ENCODE measurements at places on chromosomes 11 and 22.

- DNase-seq = no peak
These were observed 29.7 kb downstream of the NFRKB start for GRCh38 chr11:129865701-129866100.

GRCh38 chr22:39148727-39149535, 3.5 kb downstream of the CBX7 start:
- DNase-seq = peak; percentile 77

DNA sequence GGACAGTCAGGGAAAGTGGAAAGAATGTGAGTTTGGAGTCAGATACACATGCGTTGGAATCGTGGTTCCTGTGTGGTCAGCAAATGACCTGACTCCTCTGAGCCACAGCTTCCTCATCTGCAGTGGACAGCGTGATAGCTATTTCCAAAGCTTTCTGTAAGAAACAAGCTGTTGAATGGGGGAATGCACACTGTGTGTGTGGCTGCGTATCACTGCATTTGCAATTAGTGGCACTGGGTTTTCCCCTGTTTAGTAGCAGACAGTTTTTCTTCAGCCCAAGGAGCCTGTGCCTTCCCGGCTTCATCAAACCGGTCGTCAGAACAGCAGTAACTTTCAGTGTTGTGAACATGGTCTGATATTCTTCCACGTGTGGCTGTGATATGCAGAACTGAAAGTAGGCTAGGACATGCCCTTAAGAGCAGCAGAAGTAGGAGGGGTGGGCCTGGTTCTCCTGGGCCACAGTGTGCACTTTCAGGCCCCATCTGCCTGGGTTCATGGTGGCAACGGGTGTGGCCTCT, 121.5 kb downstream of the RRAS2 start:
- no peak for DNase-seq

- no peak for DNase-seq
These were observed 148.2 kb downstream of the TBC1D22A start for GRCh38 chr22:46910624-46911023.

GRCh38 chr11:119897046-119897440, 168.0 kb upstream of the NECTIN1 start:
- DNase-seq = no peak

DNA sequence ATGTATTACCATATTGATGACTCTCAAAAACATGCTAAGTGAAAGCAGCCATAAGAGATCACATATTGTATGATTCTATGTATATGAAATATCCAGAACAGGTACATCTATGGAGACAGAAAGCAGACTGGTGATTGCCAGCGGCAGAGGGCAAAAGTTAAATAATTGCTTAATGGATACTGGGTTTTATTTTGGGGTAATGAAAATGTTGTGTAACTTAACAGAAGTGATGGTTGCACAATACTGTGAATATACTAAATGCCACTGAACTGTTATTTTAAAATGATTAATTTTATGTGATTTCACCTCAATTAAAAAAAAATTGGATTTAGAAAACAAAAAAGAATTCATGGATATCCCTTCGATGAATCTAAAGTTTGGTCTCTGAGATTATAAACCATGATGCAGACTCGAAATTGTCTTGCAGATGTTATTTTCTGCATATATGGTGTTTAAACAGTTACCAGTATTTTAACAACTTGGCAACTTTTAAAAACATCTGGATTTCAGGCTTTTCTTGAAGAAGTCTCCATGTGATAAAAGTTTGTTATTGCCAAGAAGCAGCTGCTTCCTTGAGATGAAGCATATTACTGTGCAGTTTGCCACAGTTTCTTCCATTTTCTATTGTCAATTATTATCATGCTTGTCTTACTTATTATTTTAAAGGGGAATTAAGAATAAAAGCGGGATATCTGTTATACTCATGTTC, 38.1 kb downstream of the LARGE2 start:
- DNase-seq = no peak

DNA sequence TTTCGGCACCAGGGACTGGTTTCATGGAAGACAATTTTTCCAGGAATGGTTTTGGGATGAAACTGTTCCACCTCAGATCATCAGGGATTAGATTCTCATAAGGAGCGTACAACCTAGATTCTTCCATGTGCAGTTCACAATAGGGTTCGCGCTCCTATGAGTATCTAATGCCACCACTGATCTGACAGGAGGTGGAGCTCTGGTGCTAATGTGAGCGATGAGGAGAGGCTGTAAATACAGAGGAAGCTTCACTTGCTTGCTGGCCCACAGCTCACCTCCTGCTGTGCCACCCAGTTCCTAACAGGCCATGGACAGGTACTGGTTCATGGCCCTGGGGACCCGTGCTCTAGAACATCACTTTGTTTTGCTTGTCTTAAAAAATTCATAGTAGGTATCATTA, 41.8 kb upstream of the AMPD3 start:
- DNase-seq = peak; percentile 20

GRCh38 chr11:73229321-73229895, 11.3 kb downstream of the P2RY2 start:
- no peak for DNase-seq

DNA sequence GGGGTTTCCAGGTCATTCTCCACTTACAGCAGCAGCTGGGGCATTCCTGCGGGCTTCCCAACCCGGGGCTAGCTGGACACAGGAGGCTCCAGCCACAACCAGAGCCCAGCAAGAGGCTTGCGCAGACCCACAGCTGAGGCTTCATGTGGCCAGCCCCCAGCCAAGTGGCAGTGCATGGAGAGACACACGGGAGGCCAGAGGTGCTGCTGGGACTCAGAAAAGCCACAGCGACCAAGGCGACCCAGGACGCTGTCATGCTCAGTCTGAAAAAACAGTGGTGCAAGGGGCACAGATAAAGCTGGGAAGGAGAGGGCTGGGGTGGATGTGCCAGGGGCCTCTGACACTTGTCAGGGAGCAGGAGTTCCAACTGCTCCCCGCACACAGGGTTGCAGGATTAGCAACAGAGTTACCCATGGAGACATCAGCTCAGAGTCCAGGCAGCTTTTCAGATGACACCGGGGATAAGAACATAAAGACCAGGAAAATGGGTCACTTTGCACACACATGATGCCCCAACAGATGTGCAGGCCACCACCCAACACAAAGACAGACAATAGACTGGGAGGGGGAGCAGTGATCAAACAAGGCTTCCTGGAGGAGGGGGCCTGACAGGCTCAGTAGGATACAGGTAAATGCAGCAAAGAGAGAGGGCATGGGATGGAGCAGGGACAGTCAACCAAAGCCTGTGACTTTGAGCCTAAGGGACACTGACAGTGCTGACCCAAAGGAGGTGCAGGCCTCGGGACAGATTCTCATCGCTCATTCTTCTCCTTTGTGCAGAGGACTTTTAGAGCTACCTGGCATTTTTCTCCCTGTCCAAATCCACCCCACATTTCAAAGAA, 6.9 kb upstream of the NEAT1 start:
- no peak for DNase-seq

DNA sequence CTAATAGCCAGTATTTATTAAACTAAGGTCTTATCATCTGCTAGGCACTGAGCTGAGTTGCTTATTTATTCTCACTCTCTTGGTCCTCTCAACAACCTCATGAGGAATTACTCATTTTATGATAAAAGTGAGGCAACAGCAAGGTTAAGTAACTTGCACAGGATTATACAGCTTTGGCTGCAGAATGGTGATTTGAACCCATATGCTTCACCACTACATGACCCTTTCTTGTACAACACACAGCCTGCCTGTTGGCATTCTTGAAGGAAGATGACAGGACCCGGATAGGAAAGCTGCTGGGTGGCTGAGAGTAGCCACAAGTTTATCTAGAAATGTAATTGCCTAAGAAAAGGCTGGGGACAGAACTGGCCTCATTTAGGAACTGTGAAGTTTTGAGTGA, 5.3 kb upstream of the PARVA start:
- no peak for DNase-seq

DNA sequence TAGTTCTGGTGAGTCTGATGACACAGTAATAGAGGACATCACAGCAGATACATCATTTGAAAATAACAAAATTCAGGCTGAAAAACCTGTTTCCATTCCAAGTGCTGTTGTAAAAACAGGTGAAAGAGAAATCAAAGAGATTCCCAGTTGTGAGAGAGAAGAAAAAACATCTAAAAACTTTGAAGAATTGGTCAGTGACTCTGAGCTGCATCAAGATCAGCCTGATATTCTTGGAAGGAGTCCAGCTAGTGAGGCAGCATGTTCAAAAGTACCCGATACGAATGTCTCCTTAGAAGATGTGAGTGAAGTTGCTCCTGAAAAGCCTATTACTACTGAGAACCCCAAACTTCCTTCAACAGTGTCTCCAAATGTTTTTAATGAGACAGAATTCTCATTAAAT, 38.7 kb downstream of the RTN3 start:
- no peak for DNase-seq

GRCh38 chr11:79087238-79087960, 353.4 kb downstream of the TENM4 start:
- DNase-seq = no peak

DNA sequence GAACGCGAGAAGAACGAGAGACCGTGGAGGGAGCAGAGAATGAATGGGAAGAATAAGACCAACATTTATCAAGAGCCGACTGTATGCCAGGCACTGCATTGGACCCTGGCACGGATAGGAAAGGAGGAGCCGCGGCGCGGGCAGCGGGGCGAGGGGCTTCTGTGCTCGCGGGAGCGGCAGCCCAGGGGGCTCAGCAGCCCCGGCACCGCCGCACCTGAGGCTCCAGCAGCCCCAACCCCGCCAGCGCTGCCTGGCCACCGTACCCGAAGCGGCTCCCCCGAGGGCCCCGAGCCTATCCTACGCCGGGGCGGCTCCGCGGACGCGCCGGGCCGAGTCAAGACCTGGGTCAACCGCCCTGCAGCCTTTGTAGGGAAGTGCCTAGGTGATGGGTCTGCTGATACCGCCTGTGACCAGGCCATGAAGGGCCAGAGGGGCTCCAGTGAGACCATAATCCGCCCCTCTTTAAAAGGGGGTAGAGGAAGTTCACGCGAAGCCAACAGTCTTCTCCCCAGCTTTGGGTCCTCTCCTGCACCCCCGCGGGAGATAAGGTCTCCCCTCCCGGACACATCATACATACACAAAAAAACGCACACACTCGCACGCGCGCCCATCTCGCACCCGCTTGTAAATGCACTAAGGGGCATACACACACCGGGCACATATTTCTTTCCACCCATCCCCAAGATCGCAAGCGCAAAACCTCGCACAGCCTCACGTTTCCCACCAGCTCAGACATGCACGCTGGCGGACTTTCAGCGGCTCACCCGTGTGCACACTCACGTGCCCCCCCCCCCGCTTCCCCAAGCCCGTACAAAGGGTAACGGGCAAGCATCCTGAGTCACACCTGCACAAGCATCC, 935 bp upstream of the RTN4RL2 start:
- DNase-seq = peak; percentile 38

DNA sequence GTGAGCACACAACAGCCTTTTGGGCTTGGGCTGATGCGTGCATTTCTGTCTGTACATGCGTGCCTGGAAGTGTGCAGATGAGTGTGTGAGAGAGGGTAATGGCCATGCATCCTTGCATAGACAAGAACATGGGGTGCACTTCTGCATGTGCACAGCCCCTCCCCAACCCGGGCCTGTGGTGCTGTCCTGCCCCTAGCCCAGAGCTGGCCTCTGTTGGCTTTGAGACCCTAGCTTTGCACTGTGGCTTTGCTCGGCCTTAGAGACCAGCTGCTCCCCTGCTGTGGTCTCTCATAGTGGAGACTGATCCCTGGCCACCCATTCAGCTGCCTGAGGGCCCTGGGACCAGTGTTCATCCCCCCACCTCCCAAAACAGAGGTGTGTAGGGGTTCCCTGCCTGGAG, 25.4 kb downstream of the ST3GAL4 start:
- DNase-seq = no peak

DNA sequence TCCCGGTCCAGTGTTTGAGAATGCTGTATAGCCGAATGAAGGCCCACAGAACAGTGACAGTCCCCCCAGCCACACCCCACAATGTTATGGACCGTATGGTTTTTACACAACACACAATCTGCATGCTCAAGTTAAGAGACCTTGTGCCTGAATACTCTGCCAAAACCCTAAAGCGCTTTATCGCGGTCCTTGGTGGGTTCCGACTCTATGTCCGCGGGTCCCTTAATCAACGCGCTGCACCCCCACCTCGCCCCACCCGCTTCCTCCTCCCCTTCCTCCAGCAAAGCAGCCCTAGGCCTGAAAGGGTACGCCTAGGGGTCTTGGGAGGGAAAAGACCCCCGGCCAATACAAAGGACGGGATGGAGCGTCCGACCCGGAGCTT, 442 bp downstream of the COPB1 start:
- DNase-seq = peak; percentile 35

DNA sequence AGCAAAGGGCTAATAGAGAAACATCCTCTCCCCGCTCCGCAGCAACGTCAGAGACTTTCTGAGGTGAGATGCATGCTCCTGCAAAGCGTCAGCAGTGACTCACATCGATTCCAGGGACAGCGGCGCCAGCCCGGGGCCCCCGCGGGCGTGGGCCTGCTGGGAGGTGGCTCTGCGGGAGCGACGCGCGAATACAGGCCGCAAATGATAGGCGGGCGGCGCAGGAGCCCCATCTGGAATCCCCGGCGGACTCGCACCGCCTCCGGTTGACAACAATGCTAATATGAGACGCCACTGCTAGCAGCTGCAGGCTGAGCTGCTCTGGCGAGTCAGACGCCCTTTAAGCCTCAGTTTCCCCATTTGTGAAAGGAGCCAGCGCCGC, 557 bp downstream of the RANGAP1 start:
- peak; percentile 87 for DNase-seq

DNA sequence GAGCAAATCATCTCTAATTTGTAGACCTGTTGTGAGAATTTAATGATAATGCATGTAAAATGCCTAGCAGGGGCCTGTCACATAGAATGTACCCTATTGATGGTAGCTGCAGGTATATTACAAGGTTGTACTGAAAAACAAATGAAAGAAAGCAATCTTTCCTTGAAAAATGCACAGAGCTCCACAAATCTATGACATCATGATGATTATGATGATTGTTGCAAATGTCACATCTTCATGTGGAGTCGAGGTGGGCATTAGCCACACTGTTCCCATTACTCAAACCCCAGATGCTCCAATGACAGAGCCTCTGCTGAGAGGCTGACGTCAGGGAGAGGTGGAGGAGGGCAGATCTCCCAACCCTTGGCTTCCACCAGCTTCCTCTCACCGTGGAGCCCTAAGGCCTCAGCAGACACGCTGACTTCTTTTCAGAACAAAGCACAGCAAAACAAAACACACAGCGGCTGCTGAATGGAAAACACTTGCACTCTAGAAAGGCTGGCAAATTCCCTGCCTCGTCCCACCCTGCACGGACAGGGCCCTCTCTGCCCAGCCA, 298.3 kb downstream of the KIRREL3 start:
- no peak for DNase-seq

- no peak for DNase-seq
These were observed 37.1 kb upstream of the ANO1 start for GRCh38 chr11:70040869-70041501.

All from stimulated activated CD4-positive, alpha-beta T cell treated with anti-CD3 and anti-CD28 coated beads, Interleukin-4, amount 100 ng/mL, for 1 hour (primary cell).